ENCODE measurements at places on chromosomes 6 and 20. TPM values are rescaled to one million over a fixed set of nuclear protein-coding genes. Genes with fewer than 3 reads are reported as not detected.

IRAK1BP1 gene
- total RNA-seq: 1.8 TPM

BPIFB4 gene
- not detected for total RNA-seq

GRCh38 chr6:5566718-5567117, 305.4 kb downstream of the FARS2 start:
- no peak for DNase-seq

DNA sequence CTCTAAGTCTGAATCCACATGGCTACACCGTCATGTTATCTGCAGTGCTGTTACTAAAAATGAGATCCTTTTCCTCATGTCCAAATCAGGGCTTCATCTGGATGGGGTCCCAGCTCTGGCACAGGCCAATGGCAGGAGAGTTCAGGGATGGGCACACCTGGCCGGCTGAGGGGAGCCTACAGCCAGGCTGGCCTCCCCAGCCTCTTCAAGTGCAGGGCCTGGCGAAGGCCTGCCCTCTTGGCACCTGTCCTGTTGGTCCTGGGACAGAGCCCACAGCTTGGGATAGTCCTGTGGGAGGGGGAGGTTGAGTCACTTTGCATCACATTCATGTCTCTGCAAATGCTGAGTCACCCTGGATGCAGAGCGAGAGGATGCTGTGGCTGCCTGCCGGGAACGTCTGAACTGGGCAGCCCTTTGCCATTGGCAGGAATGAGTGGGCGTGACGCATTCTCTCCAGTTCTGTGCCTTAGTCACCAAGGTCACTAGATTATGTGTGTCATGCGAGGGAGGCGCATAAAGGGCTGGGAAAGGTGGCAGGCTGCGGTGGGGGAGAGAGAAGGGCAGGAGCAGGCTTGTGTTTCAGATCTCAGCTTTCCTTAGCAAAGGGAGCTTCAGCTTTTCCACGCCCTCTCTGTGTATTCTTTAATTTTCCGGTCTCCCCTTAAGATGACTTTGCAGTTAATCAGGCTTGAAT, 223.2 kb upstream of the ECI2 start:
- DNase-seq: peak; percentile 100

- peak; percentile 48 for DNase-seq
Observed at GRCh38 chr6:110681543-110682459, 133.5 kb downstream of the CDK19 start.

RFX6 gene
- not detected for total RNA-seq

SLC22A3 gene
- not detected for total RNA-seq

- no peak for DNase-seq
Observed at GRCh38 chr6:41247882-41248705, 19.9 kb downstream of the TREML4 start.

DNA sequence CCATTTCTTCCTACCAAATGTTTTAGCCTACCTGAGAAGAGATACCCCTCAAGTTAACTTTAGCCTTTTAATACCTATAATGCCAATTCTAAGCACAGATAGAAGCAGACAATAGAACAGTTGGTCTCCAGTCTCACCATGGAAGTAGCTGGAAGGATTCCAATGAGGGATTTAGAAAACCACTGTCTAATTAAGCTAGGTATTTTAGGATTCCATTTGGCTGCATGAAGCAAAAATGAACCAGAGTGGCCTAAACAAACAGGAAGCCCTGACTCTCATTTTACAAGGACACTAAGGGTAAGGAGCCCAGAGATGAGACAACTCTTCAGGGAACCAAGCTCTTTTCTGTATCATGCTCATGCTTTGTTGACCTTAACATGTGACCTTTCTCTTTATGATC, 199.2 kb downstream of the ALDH8A1 start:
- DNase-seq: peak; percentile 88

GRCh38 chr6:111254004-111254778, 166.9 kb downstream of the SLC16A10 start:
- no peak for DNase-seq

TNXB gene
- 0.96 TPM for total RNA-seq

POPDC3 gene
- 24.1 TPM for total RNA-seq

DNA sequence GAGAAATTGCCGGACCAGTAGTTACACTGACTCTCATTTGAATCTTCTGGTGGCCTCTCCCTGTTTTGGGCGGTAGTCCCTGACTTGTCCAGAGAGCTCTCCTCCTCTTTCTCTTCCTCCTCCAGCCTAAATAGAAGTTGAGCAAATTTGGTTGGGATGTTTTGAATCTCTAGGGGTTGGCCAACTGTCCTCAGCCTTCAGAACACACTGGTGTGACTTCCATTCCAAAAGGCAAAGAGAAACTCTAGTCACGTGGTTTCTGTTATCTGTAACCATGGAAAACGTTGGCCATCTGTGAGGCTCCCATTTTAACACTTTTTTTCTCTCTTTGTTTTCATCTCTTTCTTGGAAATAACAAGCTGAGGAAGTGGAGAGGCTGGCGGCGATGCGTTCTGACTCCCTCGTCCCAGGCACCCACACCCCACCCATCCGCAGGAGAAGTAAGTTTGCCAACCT, 275.3 kb downstream of the TBC1D7 start:
- DNase-seq: no peak

GRCh38 chr6:74993136-74993535, 212.7 kb downstream of the COL12A1 start:
- DNase-seq: no peak

- no peak for DNase-seq
Observed at GRCh38 chr6:1726341-1726768, 116.6 kb downstream of the FOXC1 start.

DEFB132 gene
- not detected for total RNA-seq

DNA sequence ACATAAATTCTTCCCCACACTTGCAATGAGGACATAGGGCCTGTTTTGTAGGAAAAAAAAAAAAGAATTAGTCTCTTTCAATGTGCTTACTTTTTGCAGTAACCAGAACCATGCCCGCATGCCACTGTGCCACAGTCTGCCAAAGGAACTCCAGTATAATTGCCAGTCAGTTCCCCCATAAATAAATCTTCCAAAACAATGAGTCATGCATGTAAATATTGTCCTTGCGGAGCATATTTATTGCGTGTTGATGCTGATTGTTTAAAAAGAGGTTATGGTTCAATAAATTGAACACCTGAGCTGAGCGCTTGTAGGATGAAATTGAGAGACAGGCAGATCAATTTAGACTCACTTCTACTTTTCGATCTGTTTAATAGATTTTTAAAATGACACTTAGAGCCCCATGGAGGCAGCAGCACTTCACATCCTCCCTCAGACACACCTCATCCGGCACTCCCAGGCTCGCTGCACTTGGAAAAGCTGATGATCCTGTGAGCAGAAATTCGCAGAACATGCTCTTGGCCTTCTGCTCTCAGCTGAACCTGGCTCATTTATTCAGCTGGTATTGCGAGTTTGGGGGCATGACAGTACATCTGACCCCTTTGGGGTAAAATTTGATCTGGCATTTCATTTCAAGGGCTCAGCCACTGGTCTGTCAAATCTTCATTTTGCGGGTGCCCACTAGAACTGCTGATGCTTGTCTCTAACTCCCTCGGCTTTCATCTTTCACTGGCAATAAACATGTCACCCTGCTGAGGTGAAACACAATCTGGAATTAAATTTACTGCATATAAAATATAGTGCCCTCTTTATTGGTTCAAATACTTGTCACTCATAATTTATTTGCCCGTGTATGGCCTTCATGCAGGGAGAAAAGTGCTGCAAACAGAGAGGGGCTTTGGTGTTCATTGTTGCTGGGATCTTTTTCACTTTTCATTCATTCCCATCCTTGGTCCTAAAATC, 371.1 kb upstream of the POU3F2 start:
- no peak for DNase-seq

DNA sequence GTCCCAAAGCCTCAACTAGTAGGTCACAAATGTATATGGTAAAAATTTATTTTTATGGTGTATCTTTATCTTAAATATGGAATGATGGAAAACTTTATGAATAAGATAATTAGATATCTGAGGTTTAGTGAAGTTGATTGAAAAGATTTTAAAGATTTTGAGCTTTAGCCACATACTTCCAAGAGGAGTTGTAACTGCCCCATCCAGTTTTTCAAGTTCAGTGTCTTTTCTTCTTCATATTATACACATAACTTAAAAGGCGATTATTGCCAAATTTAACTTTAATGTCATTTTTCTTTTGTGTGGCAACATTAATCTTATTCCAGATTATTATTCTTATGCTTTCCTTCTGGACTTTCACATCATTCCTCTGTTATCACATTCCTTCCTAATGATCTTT, 266.4 kb downstream of the TINAG start:
- no peak for DNase-seq

- no peak for DNase-seq
Observed at GRCh38 chr20:21808863-21809664, 103.6 kb downstream of the PAX1 start.

GRCh38 chr6:90458353-90459224, 128.3 kb downstream of the MAP3K7 start:
- no peak for DNase-seq

GRCh38 chr20:39676857-39677391, 714.8 kb downstream of the DHX35 start:
- DNase-seq: no peak

DNA sequence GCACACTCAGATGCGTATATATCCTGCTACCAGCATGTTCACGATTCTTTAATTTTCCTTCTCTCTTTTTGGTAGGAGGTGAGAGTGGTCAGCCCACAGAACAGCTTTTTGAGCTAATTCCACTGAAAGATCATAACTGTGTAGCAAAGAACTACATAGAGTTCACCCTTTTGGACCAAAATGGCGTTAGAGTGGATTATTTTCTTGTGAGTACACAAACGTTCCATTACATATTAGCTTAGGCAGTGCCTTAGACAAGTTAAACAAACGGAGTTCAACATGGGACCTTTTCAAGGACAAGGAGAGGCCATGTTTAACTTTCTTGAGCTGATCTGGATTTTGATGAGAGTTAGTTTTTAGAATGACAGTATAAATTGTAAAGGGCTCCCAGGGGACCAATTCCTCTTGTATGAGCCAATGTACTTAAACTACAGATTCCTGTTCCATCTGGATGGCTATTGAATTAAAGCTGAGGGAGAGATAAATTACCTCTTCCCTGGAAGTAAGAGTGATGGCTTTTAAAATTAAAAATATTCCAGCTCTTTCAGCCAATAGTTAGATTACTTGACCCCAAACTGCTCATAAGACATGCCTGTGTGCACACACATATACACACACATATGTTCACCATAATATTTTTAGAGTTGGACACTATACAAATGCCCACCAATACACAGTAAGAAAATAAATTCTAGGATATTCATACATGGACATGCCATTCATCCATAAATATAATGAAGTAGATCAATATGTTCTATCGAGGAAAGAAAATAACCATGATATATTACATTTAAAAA, 25.6 kb upstream of the ARMH2 start:
- DNase-seq: no peak

GRCh38 chr6:166025149-166025898, 142.3 kb downstream of the TBXT start:
- peak; percentile 42 for DNase-seq

DNA sequence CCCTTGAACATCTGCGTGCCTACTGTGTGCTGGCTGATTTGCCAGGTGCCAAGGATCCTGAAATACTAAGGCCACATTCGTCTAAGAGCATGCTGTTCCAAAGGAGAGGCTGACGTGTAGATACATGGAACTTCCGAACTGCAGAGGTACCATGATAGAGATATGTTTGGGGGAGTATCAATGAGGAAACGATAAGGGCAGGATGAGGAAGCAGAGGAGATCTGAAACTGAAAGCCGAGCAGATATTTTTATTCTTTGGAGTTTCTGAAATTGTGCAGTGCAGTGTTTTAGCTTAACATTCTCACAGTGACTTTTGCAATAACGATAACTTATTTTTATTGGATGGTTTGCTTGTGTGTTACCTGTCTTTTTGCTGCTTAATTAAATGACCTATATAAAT, 24.3 kb downstream of the BMP6 start:
- no peak for DNase-seq

GRCh38 chr6:40986364-40986763, 52.7 kb downstream of the UNC5CL start:
- DNase-seq: no peak

TFAP2B gene
- total RNA-seq: not detected

SLC32A1 gene
- total RNA-seq: not detected

GRCh38 chr6:18640754-18641153, 253.6 kb downstream of the RNF144B start:
- no peak for DNase-seq

DNA sequence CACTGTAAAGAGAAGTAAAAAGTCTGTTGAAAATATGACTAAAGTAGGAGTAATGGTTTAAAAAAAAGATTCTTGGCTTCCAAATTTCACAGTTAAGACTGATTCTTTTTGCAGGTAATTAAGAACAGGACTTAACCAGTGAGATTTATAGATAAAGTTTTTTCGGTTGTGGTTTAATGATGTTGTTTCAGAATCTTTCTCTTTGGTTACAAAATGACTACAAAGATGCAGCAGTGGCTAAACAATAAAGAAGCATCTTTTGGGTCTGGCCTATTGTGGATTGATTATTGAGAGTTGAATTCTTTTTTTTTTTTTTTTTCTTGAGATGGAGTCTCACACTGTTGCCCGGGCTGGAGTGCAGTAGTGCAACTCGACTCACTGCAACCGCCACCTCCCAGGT, 109.7 kb downstream of the AKAP7 start:
- DNase-seq: no peak

DNA sequence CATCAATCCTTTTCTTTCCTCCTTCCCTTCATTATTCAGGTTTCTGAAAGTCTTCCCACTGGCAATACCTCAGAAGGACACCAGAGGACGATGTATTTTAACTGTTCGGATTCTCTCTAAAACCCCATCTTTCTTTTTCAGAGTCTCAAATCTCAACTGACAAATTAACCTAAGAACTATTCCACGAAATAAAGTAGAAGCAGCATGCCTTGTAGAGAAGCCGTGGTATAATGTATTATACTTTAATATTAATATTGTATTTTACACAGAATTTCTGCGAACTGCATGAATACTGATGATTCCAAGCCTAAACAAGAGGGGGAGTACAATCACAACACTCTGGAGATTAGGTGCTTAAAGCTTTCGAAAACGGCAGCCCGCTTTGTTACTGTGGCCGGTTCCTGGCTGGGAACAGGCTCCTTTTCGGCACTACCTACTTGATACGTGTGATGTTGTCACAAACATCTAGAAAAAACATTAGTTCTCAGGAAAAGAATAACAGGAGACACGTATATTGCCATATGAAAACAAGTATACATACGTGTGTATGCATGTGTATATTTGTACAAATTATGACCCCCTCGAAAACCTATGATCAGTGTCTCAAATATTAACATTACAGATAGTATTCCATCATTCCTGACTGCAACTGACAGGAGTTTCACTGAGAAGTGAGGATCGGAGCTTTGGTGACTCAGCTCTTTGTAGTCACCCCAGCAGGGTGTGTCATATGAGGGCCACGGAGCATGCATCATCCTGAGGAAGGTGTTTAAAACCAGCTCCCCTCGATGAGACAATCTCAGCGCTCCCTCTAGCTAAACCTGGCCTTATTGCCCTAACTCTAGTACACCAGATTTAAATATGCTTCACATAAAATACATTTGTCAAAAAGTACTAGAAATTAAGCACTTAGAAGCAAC, 319.7 kb upstream of the TCF21 start:
- peak; percentile 82 for DNase-seq

DNA sequence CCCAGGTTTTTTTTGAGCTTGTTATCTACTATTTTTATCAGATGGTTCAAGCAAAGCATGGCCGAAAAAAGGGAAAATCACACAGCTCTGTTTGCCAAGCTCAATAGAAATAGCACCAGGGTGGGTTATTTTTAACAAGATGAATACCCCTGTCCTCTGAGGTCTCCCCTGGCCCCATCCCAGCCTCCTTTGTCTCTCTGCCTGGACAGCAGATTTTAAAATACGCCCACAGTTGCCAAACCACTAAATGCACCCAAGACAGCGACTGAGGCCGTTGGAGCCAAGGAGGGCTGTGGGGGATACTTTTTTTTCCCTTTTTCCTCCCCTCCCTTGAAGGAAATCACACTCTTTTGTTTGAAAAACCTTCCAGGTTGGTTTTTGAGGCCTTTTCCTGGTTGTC, 106.6 kb downstream of the VEGFA start:
- no peak for DNase-seq

Data from HFFc6 (cell line).